ENCODE measurements at places on chromosomes 1 and 21.

DNA sequence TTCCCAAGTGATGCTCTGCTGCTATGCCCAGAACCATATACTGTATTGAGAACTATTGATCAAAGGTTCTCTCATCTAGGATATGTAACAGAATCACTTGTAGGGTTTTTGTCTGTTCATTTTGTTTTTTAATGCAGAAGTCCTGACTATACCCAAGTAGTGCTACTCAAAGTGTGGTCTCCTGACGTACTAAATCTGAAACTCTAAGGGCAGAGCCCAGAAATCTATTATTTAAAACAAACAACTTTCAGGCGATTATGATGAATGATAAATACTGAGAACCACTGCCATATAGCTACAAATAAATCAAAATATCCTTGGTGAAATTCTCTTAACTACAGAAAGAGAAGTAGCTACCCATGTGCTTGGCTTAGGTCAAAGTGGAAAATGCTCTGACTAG lies 10.1 kb downstream of the ZZZ3 start:
- no peak for DNase-seq

DNA sequence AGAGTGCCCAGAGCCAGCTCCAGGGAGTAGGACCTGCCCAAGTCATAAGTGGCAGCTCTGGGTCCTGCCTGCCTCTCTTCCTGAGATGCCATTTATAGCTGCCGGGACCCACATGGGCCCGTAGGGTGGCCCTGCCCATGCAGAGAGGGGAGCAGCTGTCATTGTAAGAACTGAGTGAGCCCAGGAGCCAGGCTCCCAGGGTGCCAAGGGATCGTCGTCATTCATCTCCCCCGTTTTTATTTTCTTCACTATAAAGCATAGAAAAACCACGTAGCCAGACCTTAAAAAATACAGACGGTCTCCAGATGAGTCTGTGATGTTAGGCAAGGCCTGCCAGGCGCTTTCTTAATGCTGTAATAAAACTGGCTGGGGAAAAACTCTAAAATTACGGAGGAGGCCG lies 90.7 kb downstream of the IGSF21 start:
- DNase-seq = no peak

- no peak for DNase-seq
Observed at GRCh38 chr1:230753586-230754251, 6.5 kb downstream of the CAPN9 start.

DNA sequence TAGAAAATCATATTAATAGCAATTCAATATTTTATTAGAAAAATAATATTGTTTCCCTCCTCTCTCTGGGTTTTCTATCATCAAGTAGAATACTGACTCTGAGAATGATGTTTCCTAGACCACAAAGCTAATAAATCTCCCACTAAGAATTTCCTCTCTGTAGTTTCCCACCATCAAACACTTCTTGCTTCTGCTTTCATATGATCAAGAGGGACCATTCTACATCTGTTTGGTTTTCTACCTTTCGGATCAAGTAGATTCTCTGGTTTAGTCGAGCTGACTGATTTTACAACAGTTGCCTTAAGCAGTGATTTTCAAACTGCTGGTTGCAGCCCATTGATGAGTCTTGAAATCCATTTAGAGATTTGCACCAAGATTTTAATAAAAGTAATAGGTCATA lies 240.2 kb upstream of the PTBP2 start:
- DNase-seq = no peak

DNA sequence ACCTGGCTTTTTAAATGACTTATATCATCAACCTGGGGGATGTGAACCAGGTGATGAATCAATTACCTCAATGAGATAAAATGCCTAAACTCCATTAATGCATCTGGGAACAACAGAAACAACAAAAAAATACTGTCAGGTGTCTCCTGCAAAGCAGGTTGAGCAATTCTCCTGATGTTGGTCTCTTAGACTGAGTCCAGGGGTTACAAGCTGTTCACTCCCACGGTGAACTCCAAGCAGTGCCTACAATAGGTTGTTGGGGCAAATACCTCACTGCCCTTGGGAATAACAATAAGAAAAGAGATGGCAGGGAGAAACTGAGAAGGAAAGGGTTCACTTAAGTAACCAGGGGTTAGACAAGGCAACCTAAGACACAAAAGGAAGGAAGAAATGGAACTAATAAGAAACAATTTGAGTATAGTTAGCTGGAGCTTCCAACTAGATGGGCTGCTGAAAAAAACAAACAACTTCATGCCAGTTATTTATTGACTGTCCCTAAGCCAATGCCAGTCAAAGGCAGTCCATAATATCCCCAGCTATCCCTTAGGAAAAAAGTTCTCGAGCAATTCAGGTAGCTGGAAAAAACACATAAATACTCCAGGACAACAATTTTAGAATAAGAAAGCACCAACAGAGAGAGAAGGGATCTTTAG lies 97.6 kb upstream of the MAGI3 start:
- no peak for DNase-seq

- DNase-seq = no peak
Observed at GRCh38 chr1:13590486-13590885, 6.9 kb downstream of the PDPN start.
